Sigmoid colon (tissue), 7 donors: ENCODE measurements at places on chromosomes 2 and 18. TPM values are rescaled to one million over a fixed set of nuclear protein-coding genes. Genes with fewer than 3 reads are reported as not detected.

The RUFY4 gene
- not detected for total RNA-seq

The CDH20 gene
- total RNA-seq, result under 0.01 TPM

The IL36RN gene
- not detected for total RNA-seq

The SATB2 gene
- total RNA-seq, result 2.5 TPM

The SRD5A2 gene
- total RNA-seq, result not detected

The INSIG2 gene
- total RNA-seq, result 15.2 TPM

The ITGA4 gene
- total RNA-seq, result 12.5 TPM

The SERPINB11 gene
- not detected for total RNA-seq

The GAREM1 gene
- 5.6 TPM for total RNA-seq

The STAT1 gene
- 47.4 TPM for total RNA-seq

The SLC25A12 gene
- 77.8 TPM for total RNA-seq

The INPP5D gene
- 10.0 TPM for total RNA-seq

The TEKT4 gene
- total RNA-seq, result not detected

The REEP1 gene
- total RNA-seq, result 61.7 TPM

The MZT2A gene
- total RNA-seq, result 87.0 TPM

The SFTPB gene
- total RNA-seq, result not detected

DNA sequence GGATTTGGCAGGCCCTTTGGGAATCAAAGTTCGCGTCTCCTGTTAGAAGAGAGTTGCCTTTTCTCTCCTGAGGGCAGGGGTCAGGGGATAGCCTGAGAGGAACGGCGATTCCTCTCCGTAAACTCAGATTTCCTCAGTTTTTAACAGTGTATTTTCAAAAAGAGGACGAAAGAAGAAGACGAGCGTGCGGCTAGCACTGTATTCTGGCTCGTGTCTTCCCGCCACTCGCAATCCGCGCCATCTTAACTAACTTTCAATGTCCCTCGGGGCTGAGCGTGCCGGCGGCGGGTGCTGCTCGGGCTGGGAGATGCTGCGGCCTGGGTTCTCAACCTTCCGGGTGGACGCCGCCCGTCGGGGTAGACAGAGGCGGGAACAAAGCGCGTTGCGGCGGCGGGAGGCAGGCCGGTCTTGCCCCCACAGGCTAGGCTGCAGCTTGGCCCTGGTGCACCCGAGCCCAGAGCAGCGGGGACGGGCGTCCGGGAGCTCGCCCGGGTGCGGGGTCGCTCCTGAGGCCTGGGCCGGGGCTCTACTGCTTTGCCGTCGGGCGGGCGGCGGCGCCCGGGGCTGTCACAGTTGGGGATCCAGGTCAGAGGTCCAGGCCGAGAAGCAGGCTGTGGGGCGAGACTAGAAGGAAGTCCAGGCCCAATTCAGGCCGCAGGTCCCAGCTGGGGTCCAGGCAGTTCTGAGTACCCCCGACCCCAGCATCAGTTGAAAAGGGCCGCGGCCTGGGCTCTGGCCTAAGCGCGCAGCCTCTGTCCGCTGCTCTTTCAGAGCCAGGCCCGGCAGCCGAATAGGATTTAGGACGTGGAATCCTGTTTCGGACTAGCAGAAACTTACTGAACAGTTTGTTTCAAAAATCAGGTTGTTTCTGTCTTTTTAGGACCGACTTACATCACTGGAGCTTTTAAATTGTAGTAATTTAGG, 11.8 kb downstream of the TBR1 start:
- no peak for DNase-seq

DNA sequence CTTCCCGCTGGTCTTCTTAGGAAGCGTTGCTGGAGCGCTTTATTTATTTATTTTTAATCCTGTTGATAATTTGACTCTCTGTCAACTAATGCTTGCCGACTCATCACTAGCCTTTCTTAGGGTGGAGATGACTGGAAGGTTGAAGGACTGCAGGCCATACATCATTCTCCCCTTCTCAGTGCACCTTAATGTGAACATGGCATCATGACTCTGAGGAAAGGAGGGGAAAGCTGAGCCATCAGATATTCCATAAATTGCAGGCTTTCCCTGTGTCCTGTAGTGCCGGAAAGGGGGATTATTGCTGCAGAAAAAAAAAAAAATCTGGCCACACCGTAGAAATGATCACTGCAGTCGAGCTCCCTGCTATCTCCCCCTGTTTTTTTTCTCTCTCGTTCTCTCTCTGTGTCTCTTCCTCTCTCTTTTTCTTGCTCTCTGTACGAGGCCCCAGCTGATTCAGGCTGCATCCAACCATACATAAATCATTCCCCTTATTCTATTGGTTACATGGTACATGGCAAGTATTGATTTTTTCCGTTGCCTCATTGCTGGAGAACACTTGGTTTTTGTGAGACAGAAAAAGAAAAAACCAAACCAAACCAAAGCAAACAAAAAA, 125.8 kb upstream of the EFEMP1 start:
- no peak for DNase-seq

- DNase-seq, result no peak
Observed at GRCh38 chr2:60899230-60899891, 18.0 kb downstream of the REL start.

GRCh38 chr18:76564655-76565237, 69.7 kb upstream of the ZNF516 start:
- no peak for DNase-seq

DNA sequence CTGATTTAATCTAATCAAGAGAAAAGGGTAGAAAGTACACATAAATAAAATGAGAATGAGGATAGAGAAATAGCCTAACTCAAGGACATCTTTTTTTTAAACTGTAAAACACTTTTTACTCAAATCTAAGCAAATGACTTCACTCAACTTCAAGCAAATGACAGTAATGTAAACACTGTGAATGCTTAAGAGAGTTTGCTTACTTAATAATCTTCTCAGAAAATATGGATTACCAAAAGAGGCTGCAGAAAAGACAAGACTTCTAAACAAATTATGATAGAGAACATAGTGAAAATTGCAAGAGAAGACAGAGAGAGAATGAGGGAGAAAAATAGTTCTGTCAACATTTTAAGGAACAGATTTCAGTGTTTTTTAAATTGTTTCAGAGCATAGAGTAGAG, 52.5 kb downstream of the FAM124B start:
- DNase-seq, result no peak

DNA sequence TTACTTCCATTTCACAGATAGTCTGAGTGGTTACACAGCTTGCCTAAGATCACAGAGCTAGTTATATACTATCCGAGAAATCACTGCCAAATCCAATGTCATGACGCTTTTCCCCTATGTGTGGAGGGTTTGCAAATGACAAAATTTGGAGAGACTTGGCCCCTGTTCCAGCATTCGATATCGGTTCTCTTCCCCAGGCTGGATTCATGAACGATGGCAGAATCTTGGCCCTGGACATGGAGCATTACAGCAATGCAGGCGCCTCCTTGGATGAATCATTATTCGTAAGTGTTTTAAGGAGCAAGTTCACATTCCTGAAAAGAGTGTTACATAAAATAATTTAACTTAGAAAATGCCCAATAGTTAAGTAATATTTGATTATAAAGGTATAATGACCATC, 55.1 kb downstream of the AOX1 start:
- DNase-seq, result no peak

DNA sequence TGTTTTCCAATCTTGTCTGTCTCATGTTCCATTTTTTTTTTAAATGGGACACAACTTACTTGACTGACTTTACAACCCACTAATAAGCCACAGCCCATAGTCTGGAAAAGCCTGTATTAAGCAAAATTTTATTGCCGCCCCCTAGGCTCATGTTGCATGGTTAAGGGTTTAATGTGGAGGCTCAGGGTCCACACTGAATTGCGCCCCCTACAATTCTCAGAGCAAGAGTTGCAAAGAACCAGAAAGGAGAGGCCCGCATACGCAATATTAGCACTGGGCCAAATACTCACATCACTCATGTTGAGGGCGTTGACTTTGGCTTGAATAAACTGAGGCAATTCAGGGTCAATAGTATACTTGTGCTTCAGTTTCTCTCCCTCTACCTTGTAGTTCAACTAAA, 65.5 kb downstream of the NEB start:
- DNase-seq, result no peak

GRCh38 chr2:85419009-85419675, 628 bp downstream of the SH2D6 start:
- no peak for DNase-seq

- no peak for DNase-seq
Observed at GRCh38 chr2:112814278-112814677, 22.3 kb downstream of the IL1B start.

DNA sequence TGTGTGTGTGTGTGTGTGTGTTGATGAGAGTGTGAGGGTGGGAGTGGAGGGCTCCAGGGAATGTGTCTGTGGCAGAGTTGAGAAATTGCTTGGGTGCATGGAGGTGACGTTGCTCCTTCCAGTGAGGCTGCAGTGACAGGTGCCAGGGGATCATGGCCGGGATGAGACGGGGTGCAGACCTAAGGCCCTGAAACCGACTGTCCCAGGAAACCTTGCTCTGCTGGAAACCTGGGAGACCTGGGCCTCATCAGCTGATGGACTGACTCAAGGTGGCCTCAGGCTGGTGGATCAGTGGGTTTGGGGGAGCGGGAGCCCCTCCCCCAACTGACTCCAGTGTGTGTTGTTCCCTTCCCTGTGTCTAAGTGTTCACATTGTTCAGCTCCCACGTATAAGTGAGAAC, 56.6 kb downstream of the INHBB start:
- no peak for DNase-seq

- DNase-seq, result no peak
Observed at GRCh38 chr2:121298476-121298875, 13.5 kb upstream of the TFCP2L1 start.

DNA sequence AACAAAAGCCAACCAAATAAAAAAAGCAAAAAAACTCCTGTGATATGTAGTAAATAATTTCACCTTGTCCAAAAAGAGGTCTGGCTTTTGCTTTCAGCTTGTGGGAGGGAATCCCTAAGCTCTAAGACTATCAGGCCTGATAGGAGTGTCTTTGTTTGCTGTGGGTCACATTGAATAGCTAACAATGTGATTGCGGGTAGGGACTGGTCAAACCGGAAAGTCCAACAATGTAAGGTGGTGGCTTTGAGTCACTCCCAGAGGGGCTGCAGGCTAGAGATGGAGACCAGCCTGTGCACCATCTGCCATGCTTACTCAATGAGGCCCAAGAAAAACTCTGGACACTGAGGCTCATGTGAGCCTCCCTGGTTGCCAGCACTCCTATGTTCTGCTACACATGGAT, 192.9 kb downstream of the TFCP2L1 start:
- DNase-seq, result no peak

GRCh38 chr18:62702259-62702658, 13.1 kb upstream of the PHLPP1 start:
- DNase-seq, result no peak

- DNase-seq, result no peak
Observed at GRCh38 chr2:115285416-115285815, 843.0 kb downstream of the DPP10 start.

- DNase-seq, result no peak
Observed at GRCh38 chr2:130728549-130729316, at the start of gene GPR148. TSS of gene GPR148 (plus strand) at chr2:130729070. CDS start at chr2:130729152, 82 bp downstream.

GRCh38 chr2:68916226-68916625, 36.5 kb downstream of the GKN2 start:
- DNase-seq, result no peak

- DNase-seq, result no peak
Observed at GRCh38 chr2:217538719-217539118, 464.1 kb downstream of the TNS1 start.

- no peak for DNase-seq
Observed at GRCh38 chr2:21234001-21234400, 110.2 kb downstream of the TDRD15 start.

DNA sequence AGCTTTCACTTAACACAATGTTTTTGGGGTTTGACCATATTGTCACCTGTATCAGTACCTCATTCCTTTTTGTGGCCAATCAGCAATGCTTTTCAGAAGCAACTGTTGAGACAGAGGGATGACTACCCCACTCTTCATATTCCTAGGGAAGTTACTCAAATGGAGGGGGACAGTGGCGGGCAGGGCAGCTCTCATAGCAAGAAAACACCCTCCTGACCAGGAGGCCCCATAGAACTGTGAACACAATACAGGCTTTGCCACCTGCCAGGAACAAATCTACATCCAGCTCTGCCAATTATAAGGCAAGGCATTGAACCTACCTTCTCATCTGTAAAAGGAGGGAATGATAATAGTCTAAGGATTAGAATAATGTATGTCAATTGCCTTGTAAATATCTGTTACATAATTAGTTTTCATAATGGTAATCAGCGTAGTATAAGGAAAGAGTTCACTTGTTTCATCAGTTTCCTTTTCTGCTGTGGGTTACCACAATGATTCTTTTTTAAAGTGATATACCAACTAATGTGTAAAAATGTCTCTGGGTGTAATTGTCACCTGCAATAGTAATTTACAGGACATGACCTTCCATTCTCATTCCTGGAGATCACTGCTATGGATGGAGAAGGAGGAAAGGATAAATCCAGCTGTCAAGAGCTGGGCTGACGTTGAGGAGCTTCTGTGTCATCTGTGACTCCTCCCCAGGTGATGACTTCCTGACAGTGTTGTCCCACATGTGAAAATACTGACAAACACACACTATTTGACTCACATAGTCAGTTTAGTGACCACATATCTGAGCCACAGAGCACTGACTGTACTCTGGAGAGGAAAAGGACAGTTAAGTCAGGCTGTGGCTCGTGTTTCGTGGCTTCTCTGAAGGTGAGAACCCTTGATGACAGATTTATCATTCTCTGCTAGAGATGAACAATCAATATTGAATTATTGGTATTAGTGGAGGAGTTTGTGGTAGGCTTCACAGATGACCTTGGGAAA, 13.5 kb downstream of the ALPK2 start:
- no peak for DNase-seq

- DNase-seq, result peak; percentile 62
Observed at GRCh38 chr2:97728091-97728731, 14.8 kb downstream of the ZAP70 start.

DNA sequence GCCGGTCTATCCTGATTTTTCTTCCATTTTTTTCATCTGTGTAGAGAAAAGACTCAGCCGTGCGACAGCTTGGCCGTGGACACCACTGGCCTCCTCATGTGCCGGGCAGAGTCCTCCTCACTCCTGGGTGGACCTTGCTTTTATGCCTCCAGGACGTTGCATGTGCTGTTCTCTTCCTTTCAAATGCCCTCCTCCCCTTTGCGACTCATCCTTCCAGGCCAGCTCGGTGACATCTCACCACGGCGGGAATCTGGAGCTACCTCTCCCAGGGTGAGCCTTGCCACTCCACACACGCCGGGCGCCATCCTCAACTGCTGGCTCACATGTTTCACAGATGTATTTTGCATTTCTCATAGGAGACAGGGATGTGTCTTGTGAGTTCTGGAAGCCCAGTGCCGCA, 198.5 kb upstream of the HDAC4 start:
- DNase-seq, result peak; percentile 58

- no peak for DNase-seq
Observed at GRCh38 chr2:1593371-1594122, 150.8 kb downstream of the PXDN start.

DNA sequence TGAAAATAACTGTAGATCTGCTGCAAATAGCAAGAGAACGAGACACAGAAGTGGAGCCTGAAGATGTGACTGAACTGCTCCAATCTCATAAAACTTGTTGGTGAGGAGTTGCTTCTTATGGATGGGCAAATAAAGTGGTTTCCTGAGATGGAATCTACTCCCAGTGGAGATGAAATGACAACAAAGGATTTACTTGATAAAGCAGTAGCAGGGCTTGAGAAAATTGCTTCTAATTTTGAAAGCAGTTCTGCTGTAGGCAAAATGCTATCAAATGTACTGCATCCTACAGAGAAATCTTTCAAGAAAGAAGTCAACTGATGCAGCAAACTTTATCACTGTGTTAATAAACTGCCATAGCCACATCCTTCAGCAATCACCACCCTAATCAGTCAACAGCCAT, 44.0 kb downstream of the RPRD1A start:
- DNase-seq, result no peak
